ENCODE measurements at places on chromosomes 3 and 15.
A peak's percentile ranks its signal among the peaks of the same experiment; 100 is the strongest.

DNA sequence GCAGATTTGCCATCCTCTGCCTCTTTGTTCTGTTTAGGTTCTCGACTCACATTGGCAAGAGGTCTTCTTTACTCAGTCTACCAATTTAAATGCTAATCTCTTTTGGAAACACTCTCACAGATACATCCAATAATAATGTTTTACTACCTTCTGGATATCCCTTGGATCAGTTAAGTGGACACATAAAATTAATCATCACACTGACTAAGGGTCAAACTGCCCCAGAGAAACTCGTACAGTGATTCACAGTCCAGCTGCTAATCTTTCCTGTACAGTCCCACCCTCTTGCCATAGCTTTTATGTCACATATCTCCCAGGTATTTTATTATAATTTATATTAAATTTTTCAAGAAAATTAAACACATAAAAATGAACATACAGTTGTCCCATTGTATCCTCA is 360.8 kb upstream of the RGMA start:
- DNase-seq = no peak

- no peak for DNase-seq
Measured at GRCh38 chr15:59522988-59523461, 85.0 kb downstream of the FAM81A start.

DNA sequence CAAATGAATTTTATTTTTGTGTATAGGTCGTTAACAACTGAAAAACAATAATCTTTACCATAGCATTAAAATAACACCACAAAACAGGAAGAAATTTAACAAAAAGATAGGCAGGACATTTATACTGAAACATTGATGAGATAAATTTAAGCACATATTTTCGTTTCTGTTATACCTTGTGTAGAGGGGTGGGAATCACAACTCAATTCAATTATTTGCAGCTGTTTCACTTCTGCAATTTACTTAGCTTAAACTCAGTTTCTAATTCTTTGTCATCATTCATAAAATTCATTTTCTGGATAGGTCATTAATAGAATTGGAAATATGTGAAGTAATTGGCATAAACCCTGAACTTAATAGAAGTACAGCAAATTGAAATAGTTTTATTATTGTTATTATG is 42.3 kb downstream of the TP63 start:
- no peak for DNase-seq

DNA sequence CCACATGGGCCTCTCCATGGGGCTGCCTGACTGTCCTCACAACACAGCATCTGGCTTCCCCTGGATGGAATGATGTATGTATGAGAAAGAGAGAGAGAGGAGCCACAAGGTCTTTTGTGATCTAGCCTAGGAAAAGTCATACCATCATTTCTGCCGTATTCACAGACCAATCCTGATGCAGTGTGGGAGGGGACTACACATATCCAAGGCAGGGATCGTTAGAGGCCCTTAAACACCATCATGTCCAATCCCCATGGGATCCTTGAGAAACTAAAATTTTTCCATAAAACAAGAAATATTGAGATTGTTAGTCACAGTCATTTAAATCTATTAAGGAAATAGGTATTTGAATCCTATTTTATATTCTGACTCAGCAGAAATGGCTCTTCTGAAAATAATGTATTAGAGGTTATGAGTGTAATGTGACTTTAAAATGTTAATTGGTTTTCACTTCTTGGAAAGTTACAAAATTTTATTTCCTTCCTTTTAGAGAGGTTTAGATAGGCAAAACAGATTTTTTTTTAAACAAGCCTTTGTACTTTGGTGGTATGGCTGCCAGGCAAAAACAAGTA is 65.1 kb upstream of the TSC22D2 start:
- DNase-seq = peak; percentile 93

GRCh38 chr15:100671858-100672543 is 69.6 kb downstream of the ASB7 start:
- DNase-seq = no peak

GRCh38 chr15:91235376-91235775 is 135.3 kb downstream of the SV2B start:
- DNase-seq = no peak

DNA sequence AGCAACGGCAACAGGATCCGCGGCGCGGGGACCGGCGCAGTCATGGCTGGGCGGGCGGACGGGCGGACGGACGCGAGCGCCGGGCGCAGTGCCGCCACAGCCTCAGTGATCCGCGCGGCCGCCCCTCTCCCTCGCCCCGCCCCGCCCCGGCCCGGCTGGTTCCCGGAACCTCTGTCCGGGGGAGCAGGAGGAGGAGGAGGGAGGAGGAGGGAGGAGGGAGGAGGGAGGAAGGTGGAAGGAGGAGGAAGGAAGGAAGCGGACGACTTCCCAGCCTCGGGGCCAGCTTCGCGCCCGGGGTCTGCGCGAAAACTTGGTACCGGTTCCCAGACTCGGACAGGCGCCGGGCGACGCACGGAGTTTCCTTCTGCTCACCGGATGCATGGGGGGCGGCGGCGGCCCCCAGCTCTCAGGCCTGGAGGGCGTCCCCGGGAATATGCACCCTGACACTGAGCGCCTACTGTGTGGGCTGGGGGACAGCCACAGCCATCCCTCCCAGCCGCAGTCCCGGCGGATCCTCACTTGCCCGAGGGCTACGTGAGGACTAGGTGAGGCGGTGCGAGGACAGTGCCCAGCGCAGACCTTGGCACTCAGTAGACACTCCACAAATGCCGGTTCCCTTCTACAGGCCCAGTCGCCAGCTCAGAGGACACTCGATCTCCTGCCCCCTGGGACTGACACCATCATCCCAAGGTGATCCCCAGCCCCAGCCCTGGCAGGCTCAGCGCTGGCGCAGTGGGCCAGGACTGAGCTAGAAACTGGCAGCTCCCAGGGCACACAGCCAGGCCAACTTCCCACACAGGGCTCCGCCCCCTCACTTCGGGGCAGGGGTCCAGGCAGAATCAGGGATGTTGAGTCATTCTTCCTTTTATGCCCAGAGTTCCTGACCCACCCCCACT is at the start of gene SHISA5:
TSS of gene SHISA5 (minus strand) at position 124 of the 896 bp plus-strand sequence. CDS start at position 44, 80 bp downstream.
- DNase-seq = no peak

- DNase-seq = no peak
Measured at GRCh38 chr3:48650723-48651122, 12.0 kb downstream of the CELSR3 start.

GRCh38 chr15:83204697-83205096 is 2.9 kb downstream of the HDGFL3 start:
- DNase-seq = no peak

GRCh38 chr3:20173844-20174410 is 12.1 kb downstream of the SGO1 start:
- no peak for DNase-seq

DNA sequence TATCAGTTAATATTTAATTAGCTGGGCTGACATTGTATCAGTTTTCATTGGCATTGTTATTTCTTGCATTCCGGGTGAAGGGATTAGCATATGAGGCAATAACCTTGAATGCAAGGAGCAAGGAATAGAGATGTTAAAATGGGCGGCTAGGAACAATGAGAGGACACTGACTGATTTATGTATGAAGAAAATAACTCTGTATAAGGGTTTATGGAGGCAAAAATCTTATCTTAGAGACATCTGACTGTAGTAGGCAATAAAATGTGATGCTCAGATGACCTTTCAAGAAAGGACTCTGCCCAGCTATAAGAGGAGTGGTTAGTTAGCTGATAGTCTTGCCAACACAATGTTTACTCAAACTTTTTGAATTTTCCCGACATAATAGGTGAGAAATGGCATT is 158.3 kb downstream of the EFHB start:
- no peak for DNase-seq

DNA sequence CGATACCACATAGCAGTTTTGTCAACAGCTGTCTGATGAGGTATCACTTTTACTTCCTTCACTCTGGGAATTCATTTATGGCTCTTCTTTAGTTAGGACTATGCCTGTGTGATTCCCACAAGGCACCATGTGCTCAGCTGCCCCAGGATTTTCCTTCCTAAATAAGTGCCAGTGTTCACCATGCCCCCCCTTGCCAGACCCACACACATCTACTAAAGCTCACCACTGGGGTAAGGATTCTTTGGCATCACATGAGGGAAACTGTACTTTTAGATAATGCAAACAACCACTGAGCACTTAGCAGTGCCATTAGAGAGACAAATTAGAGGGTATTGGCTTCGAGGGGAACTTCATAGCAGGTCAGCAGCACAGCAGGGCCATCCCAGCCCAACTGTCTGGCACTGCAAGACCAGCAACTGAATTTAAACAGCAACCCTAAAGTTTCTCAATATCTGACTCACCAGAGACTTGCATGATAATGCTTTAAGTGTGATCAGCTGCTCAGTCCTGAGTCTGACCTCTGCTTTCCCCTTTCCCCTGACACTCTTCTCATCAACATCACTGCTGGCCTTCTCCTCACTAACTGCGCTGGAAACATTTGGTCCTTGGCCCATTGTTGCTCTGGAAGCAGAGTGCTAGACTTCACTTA is 114.3 kb downstream of the STAC start:
- DNase-seq = no peak

DNA sequence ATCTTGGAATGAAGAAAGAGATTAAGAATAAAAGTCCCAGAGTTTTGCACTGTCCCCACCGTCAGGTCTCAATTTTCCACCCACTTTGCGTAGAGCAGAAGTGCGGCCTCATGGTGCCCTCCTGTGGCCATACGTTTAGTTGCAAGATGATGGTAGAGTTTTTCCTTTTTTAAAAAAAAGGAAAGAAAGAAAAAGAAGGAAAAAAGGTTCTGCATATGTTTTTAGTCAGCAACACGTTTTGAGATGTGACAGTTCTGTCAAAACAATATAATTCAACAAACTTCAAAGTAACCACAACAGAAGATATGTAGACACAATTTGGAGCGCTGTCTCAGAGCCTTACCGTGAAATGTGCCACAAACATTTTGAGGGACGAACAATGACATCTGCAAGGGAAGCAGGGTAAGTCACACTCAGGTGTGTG is 24.6 kb downstream of the EBLN2 start:
- no peak for DNase-seq

- no peak for DNase-seq
Measured at GRCh38 chr3:10546181-10546624, 40.8 kb upstream of the ATP2B2 start.

DNA sequence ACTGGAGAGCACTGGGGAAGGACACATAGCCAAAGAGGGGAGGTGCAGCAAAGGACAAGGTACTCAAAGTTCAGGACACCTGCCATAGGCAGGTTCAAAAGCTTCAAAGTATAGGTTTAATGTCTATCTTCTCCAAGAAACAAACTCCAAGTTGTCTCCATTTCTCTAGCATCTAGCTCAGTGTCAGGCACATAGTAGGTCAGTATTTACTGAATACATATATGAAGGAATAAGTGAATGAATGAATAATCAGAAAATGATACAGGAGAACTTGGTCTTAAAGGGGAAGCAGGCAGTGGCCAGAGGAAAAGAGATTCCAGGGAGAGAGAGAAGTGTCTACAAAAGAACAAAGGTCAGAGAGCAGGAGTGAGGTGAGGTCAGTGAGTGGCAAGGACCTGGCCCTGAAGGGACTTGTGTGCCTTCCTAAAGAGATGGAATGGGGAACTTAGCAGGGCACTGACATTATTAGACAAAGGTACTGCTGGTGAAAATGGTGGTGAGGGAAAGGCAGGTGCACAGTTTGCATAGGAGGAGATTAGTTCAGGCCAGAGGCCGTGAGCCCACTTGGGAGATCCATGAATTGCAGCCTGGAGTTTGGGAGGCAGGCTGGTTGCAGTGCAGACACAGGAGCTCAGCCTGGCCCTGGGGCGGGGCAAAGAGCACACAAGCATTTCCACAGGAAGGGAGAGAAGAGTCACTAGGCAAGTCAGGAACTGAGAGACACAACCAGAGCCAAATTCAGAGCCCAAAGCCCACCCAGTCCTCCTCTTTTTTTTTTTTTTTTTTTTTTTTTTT is 21.4 kb downstream of the TBC1D2B start:
- DNase-seq = no peak

DNA sequence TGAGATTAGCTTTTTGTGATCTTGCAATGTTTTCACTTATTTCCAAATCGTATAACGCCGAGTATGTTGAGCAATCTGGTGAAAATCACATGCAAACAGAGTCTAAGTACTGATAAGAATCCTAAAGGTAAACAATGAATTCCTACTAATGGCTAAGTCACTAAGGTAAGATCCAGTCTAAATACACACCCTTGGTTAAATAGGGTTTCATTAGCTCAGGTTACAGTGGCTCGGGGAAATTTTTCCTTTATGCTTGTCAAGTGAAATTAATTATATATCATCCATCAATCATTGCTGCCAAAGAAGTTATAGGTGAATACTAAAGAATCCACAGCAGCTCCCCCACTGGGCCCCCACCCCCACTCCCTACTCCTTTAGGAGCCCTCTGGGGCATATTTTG is 139.3 kb downstream of the SOX2 start:
- DNase-seq = no peak

- no peak for DNase-seq
Measured at GRCh38 chr3:99696497-99696896, 58.1 kb downstream of the COL8A1 start.

DNA sequence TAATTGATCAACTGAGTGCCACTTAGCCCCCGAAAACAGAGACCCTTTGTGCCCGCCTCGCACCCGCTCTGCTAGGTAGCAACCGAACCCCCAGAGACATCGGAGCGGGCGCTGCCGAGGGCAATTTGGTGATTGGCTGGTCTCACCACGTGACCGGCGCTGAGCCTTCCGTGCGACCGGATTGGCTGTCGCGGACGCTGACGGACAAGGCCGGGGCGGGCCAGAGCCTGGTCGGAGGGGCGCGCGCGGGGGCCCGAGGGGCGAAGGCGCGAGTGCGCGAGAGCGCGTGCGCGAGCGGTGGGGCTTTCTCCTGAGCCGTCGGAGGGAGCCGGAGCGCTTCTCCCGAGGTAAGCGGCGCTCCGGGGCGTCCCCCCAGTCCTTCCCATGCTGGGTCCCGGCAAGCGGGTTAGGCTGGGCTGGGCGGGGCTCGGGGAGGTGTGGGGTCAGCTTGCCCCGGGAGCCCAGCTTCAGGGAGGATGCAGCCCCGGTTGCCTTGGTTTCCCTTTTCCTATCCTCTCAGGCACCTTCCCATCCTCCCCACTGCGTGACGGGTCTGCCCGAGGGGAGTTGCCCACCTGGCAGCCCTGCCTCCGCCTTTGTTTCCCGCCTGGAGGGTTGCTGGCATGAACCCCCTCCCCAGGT is at the start of gene TMEM108:
TSS of gene TMEM108 (plus strand) at position 303 of the 642 bp plus-strand sequence.
- no peak for DNase-seq

- DNase-seq = no peak
Measured at GRCh38 chr15:69265347-69265955, 33.3 kb upstream of the PAQR5 start.

All from SK-N-MC (cell line).